Lower leg skin (tissue), 4 donors: ENCODE measurements at places on chromosomes 7 and 10.

GRCh38 chr7:156203923-156204322 is 391.7 kb upstream of the SHH start:
- DNase-seq = no peak

DNA sequence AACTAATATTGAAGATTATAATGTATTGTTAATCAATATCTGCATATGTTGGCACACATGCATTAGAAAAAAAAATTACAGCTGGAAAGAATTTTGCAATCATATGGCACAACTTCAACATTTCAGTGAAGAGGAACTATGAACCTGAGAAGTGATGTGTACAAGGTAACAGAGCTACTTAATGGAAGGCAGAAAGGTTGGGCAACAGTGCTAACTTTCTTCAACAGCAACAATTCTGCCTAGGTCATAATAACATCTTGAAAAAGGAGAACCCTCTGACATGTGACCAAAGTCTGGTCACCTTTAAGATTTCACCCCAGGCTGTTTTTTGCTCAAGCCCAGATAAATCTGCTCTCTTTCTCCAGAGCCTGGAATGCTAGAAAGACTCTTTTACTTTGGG is 47.9 kb upstream of the SKAP2 start:
- no peak for DNase-seq

DNA sequence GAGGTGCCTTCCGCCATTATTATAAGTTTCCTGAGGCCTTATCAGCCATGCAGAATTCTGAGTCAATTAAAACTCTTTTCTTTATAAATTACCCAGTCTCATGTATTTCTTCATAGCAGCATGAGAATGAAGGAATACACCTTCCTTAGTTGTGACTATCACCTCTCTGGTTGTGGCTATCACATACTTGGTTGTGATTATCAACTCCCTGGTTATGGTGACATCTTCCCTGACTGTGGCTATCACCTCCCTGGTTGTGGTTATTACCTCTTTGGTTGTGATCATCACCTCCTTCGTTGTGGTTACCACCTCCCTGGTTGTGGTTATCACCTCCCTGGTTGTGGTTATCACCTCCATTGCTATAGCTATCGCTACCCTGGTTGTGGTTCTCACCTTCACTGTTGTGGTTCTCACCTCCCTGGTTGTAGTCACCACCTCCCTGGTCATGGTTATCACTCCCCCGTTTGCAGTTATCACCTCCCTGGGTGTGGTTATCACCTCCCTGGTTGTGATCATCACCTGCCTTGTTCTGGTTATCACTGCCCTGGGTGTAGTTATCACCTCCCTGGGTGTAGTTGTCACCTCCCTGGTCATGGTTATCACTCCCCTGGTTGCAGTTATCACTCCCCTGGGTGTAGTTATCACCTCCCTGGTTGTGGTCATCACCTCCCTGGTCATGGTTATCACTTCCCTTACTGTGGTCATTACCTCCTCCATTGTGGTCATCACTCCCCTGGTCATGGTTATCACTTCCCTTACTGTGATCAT is 105.9 kb downstream of the GPR26 start:
- DNase-seq = no peak

- DNase-seq = no peak
Measured at GRCh38 chr10:63424576-63424975, 41.2 kb downstream of the JMJD1C start.

GRCh38 chr10:17348501-17349349 is 105.7 kb downstream of the ST8SIA6 start:
- no peak for DNase-seq

DNA sequence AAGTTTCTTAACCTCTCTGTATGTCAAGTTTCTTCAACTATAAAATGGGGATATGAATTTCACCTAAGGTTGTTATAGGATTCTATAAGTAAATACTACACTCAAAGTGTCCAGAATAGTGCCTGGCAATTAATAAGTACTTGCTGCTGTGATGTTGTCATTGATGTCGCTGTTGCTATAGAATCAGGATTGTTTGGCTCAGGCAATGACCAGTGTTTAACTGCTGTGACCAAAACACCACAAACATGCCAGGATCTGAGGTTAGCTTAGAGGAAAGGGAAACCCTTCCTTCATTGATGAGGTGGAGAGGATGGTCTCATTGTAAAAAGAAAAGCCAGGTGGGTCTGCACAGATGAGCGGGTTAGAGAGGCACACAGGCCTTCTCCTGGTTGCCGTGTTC is 223.1 kb upstream of the INHBA start:
- DNase-seq = no peak
